ENCODE measurements at places on chromosomes 5 and 9. TPM values are rescaled to one million over a fixed set of nuclear protein-coding genes. Genes with fewer than 3 reads are reported as not detected.

TAF11L14 gene
- total RNA-seq: not detected

CDKN2A gene
- total RNA-seq: 3.1 TPM

CSF1R gene
- 30.5 TPM for total RNA-seq

PCDHB4 gene
- total RNA-seq: 4.5 TPM

DNA sequence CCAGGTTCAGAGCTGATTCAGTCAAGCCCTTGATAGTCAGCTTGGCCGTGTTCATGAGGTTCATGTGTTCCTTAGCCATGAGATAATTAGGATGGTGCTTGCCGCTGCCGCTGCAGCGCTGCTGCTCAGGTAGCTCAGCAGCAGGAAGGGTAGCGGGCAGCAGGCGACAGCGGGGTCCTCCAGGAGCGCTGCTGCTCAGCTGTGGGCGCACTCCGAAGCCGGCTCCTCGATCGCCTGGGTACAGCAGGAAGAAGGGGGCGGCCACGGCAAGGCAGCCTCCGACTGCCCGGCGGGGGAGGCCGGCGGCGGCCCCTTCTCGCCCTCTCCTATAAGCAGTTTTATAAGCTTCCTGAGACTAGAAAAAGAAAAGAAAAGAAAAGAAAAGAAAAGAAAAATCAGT is 1253.6 kb downstream of the EFNA5 start:
- no peak for DNase-seq

GRCh38 chr5:36842087-36842486 is 34.5 kb upstream of the NIPBL start:
- DNase-seq: no peak

DNA sequence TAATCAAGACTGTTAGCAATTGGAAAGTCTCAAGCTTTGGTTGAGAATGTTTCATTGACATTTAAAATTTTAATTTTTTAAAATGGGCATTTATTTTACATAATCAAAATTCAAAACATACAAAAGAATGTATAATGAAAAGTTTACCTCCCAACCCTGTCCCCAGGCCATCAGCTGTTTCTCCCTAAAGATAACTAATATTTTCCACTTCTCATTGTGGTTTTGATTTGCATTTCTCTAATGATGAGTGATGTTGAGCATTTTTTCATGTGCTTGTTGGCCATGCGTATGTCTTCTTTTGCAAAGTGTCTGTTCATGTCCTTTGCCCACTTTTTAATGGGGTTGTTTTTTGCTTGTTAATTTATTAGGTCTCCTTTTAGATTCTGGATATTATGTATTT is 11.4 kb upstream of the MACIR start:
- DNase-seq: no peak

DNA sequence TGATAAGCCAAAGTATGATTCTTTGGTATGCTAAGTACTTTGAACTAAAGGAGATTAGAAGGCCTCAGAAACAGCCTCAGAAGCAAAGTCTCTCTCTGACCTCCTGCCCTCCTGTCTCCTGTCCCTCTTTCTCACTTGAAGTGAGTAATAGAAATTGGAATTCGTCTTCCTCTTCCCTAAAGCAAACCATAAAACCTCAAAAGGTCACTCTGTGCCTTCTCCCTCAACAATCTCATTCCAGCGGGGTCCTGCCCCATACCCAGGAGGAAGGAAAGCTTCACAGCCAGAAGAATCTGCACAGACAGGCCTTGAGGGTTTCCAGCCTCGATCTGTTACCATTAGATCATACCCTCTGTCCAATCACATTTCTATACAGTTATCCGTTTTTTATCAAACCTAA is 87.8 kb downstream of the HAPLN1 start:
- DNase-seq: no peak

DNA sequence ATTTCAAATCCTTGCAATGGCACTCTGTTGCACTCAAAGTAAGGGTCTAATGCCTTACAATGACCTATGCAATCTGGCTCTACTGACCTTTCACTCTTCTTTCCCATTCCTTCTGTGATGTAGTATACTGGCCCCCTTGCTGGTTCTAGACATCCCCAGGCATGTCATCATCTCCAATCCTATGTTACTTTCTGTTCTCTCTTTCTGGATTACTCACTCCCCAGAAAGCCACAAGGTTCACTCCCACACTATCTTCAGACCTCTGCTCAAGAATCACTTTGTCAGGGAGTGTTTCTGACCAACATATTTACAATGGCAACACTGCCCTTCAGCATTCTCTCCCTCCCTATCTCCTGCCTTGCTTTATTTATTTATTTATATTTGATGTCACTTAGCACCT is 802.2 kb upstream of the WWC1 start:
- no peak for DNase-seq

GRCh38 chr5:122967085-122967484 is 69.4 kb downstream of the PPIC start:
- DNase-seq: no peak

Data from esophagus muscularis mucosa (tissue), 4 donors.